ENCODE measurements at places on chromosomes 6 and 20.

DNA sequence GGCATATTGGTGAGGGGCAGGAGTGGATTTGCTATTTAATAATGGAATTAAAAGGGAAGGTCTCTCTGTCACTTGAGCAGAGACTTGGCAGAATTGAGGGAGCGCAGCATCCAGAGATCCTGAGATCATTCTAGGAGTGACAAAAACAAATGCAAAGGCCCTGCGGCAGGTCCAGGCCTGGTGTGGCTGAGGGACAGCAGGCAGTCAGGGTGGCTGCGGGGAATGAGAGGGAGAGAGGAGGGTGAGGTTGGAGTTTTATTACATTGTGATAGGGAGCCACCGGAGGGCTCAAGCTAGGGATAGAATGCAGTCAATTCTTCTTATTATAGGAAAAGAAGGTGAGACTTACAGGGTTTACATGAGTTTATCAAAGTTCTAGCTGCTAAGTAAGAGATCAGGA is 59.5 kb upstream of the PBOV1 start:
- DNase-seq, result no peak

GRCh38 chr20:4920131-4920530 is 81.2 kb downstream of the SLC23A2 start:
- no peak for DNase-seq

- no peak for DNase-seq
Measured at GRCh38 chr6:158565122-158565429, 5.2 kb downstream of the TMEM181 start.

GRCh38 chr20:50590348-50590664 is 80.1 kb downstream of the PTPN1 start:
- no peak for DNase-seq

GRCh38 chr6:159904497-159904911 is 13.7 kb downstream of the MAS1 start:
- DNase-seq, result no peak

DNA sequence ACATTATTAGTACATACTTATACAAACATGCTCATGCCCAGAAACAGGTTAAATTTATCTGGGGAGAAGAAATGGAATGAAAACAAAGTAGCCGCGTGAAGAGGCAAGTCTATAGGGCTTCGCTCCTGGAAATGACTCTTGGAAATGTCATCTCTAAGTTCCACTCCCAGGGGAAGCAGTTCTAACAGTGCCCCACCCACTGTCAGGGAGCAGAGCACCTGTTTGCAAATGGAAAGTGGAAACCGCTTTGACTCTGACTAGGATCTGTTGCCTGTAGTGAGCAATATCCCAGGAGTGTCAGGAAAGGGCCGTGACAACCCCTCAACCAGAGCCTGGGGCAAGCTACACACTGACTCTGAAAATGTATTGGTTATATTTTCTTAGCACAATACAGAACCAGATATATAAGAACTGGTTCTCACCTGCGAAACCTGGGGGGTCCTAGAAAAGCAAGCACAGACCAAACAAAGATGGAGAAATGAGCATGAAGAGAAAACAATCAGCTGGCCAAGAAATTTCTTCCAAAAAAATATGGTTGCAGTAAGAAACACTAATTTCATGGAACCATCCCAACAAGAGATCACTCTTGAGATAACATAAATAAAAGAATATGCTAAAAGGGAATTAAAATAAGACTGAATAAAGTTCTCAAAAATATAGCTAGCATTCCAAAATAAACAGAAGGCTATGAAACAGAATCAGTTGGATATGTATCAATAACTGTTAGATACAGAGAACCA is 47.5 kb upstream of the CRISP1 start:
- DNase-seq, result no peak
